ENCODE measurements at places on chromosomes 4 and X. TPM values are rescaled to one million over a fixed set of nuclear protein-coding genes. Genes with fewer than 3 reads are reported as not detected.

GRCh38 chrX:6708676-6709380 is 173.9 kb upstream of the VCX3A start:
- no peak for DNase-seq

GRCh38 chrX:65300104-65300809 is 234.3 kb downstream of the LAS1L start:
- no peak for DNase-seq

PLAC8 gene
- total RNA-seq: 8.4 TPM

NAA10 gene
- total RNA-seq: 88.0 TPM

CXorf49 gene
- 70.9 TPM for total RNA-seq

NDST4 gene
- total RNA-seq: not detected

GRCh38 chr4:19092797-19093196 is 1071.2 kb upstream of the LCORL start:
- DNase-seq: no peak

- DNase-seq: peak; percentile 96
These were observed 58.0 kb downstream of the PPEF2 start for GRCh38 chr4:75844151-75844662.

GRCh38 chrX:96619588-96619987 is 65.1 kb upstream of the DIAPH2 start:
- DNase-seq: no peak

- peak; percentile 25 for DNase-seq
These were observed 1547.4 kb upstream of the TENM3 start for GRCh38 chr4:180695851-180696250.

GRCh38 chrX:110412971-110413726 is 54.5 kb downstream of the RTL9 start:
- DNase-seq: no peak

TCEAL6 gene
- not detected for total RNA-seq

DNA sequence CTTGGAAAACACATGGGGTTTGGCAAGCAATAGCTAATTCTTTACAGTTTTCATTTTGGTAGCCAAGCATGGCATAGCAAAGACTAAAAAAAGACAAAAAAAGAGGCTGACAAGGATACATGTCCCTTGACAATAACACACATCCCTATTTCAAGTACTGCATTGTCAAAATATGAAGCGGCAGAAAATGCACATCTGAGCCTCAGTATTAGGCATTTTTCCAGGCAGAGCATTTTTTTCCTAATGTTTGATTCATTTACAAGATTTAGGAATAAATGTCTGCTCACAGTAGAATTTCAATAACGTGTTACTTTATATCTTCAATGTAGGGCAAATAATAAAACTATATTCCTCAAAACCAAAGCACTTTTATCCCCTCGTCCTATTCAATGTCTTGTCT is 216.3 kb upstream of the PCDH18 start:
- no peak for DNase-seq

- DNase-seq: no peak
These were observed 71.1 kb downstream of the MID1 start for GRCh38 chrX:10549280-10549679.

DNA sequence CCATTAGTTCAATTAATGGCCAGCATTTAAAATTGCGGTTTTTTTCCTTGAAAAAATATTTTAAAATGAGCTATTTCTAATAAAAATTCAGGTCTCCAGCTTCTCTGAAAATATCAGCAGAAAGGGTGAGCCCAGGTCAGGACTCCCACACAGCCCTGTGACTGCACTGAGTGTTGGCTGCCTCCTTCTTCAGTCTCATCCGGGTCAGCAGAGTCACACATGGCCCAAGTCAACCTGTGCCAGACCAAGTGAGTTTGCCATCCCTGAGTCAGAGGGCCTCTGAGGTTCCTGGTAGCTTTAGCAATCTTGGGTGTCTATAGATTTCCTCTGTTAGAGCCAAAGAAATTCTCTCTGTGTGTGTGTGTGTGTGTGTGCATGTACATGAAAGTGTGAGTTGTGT is 22.1 kb upstream of the MSX1 start:
- no peak for DNase-seq

GRCh38 chrX:24999511-24999910 is 16.3 kb downstream of the ARX start:
- DNase-seq: no peak

PAK3 gene
- 4.5 TPM for total RNA-seq

DNA sequence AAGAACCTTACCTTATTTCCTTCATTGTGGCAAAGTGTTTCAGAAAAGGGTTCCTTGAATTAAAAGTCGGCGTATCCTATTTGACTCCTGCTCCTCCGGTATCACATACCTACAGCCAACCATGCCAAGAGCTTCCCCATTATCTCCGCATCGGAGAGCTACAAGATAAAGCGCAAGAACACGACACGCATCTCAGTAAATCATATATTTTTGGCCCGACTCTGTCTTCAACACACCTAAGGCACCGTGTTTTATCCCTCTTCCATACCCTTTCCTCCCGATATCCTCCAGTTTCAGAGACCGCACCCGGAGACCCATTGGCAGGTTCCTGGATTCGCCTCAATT is 497 bp upstream of the THAP9 start:
- no peak for DNase-seq

SHROOM4 gene
- 4.2 TPM for total RNA-seq

GRCh38 chr4:103498161-103499070 is 221.4 kb downstream of the TACR3 start:
- DNase-seq: peak; percentile 22

GRCh38 chr4:33171873-33172525 is 2451.8 kb downstream of the PCDH7 start:
- DNase-seq: no peak

GRCh38 chr4:14700083-14700482 is 302.2 kb upstream of the CPEB2 start:
- no peak for DNase-seq

GRCh38 chr4:186623546-186623945 is 68.2 kb upstream of the MTNR1A start:
- no peak for DNase-seq

DNA sequence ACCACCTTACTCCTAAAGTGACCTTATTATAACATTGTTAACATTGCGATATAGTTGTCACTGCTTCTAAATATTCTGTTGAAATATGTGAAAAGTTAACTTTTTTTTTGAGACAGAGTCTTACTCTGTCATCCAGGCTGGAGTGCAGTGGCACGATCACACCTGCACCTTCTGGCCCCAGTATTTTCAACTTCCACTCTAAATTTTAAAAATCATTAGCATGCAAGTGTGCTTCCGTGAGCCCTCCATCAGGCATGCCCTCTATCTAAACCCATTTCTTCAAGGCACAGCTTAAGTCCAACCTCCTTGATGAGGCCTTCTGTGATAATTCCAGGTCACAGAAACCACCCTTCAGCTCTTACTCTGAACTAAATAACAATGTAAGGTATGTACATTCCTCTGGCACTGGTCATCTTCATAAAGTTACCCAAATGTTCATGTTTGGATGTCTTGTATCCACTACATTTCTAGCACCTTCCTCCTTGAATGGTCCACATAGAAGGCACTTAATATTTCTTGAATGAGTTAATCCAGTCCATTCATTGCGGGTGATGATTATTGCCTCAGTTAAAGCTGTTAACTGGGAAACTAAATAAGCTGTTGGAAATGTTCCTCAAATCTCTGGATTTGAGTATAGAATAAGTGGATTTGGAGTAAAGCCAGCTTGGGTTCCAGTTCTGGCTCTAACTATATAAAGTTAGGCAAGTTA is 38.6 kb upstream of the TMEM131L start:
- DNase-seq: no peak

DNA sequence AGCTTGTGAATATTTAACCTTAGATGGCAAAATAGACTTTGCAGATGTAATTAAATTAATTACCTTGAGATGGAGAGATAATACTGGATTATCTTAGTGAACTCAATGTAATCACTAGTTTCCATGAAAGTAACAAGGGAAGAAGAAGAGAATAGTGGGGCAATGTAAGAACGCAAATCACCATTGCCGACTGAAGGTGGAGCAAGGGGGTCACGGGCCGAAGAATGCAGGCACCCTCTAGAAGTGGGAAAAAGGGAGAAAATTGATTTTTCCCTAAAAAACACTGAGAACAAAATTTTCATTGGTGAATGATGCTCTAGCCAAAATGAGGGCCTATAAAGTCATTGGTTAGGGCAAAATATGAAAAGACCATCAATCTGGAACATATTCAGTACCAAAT is 375.6 kb upstream of the EPHA5 start:
- DNase-seq: no peak

DNA sequence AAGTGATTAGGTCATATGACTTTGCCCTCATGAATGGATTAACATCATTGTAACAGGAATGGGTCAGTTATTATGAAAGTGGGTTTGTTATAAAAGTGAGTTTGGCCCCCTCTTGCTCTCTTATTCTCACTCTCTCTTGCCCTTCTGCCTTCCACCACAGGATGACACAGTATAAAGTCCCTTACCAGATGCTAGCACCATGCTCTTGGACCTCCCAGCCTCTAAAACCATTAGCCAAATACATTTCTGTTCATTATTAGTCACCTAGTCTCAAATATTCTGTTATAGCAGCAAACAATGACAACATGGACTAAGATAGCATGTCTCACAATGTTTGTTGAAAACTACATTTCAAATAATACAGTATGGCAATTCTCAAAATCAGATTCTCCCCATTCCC is 59.7 kb downstream of the RWDD4 start:
- no peak for DNase-seq

GSPT2 gene
- 6.4 TPM for total RNA-seq

ARMCX4 gene
- 1.6 TPM for total RNA-seq

GRCh38 chr4:42487230-42487629 is 89.9 kb downstream of the SHISA3 start:
- no peak for DNase-seq

- DNase-seq: no peak
These were observed 236.7 kb downstream of the SLC7A11 start for GRCh38 chr4:138005486-138005885.

ADD1 gene
- total RNA-seq: 222 TPM

DNA sequence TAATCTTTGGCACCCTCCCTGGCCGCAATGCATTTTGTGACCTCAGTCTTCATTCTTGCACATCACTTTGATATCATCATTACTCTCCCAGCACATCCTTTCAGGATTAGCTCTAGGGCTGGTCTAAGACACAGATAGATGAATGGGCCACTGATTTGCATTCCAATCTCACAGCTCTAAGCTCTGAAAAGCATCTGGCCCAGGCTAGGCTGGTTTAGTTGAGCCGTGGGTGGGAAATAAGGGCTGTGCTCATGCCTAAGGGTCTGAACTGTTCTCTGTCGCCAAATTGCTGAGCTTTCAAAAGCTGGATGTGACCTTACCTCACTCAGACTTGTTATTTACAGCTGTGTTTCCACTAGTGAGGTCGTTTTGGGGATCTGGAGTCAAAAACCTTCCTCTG is 30.0 kb upstream of the SLC9A7 start:
- no peak for DNase-seq

SEL1L3 gene
- 54.4 TPM for total RNA-seq

DNA sequence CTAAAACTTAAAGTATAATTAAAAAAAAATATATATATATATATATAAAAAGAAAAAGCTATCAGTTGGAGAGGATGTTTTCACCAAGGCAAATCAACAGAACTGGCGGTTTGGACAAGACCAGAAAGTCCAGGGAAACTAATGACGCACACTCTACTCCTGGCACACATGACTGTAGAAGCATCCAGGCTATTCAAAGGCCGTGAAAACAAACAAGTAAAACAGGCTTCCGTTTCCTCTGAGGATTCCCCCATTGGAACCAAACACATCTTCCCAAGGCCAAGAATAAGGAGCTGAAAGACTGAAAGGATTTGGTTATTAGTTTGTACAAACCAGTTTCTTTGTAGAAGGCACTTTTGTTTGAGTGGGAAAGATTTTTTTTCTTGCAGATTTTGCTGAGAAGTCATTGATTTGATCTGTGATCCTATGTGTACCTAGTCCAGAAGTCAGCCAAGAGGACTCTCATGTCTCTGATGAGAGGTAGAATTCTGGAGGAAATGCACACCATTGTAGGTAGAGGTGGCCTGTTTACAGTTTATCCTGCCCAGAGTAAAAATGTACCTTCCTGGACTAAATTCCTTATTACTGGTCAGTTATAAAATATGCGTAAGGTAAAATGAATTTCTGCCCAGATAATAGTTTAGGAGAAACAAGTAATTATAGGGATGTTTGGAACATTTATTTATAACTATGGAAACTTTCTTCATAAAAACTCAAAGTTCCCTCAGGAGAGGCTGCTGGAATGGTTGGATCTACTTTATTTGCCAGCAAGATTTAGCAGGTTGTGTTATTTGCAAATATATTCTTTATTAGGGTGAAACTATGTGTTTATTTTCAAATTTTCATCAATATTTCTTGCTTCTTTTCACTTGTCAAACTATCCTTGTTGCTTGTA is 66.5 kb downstream of the DMP1 start:
- no peak for DNase-seq

SPATA18 gene
- total RNA-seq: 4.1 TPM

GRCh38 chrX:73647212-73647611 is 84.2 kb downstream of the CHIC1 start:
- DNase-seq: no peak

- DNase-seq: no peak
These were observed 39.0 kb downstream of the FRMD7 start for GRCh38 chrX:132088864-132089263.

DNA sequence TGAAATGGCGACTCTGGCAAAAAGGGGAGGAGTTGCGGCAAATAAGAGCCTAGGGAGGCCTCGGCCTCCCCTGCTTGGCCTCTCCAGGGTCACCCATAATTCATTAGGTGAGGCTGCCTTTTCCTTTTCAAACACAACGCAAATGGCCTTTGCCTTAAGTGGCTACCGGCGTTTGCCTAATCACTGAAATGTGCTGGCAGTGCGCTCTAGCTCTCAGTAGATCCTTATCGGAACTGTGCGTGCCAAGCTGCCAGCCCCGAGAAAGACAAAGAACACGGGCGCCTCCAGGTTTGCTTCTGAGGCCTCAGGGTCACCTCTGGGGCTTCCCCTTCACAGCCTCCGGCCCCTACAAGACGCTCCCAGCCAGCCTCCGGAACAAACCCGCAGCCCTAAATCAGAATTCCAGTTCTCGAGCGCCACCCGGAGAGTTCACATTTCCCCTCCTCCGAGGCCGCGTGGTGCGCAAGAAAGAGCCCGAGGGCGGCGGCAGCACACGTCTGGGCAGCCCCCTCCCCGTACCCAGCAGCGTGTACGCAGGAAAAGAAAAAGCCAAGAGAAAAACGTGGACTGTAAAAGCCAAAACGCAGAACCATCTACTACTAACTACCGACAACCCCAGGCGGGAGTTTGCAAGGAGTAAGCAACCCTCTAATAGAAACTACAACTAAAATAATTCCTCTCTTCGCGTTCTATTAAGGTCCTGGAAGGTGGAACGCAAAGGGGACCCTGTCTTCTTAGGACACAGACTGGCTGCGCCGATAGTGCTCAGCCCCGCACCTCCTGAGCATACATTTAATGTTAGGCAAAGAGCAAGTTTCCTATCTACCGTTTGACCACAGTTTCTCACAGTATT is 76.5 kb upstream of the BCOR start:
- DNase-seq: no peak

GRCh38 chrX:19535476-19535875 is 20.2 kb upstream of the MAP3K15 start:
- no peak for DNase-seq

DNA sequence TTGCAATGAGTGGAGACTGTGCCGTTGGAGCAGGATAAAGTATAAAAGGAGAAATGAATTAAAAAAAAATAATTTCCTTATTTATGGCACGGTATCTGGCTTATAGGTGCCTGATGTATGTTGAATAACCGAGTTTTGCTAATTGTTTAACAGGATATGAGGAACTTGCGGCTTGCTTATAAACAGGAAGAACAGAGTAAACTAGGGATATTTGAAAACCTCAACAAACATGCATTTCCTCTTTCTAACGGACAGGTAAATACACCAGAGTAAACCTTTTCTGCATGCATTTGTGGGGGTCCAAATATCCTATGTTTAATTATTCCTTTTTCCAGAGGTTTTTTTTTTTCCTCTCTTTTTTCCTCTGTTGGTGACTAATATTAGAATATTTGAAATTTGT is 36.8 kb downstream of the MTMR1 start:
- DNase-seq: no peak

Measured in epithelial cell of proximal tubule (primary cell).